ENCODE measurements at places on chromosomes 1 and 21. TPM values are rescaled to one million over a fixed set of nuclear protein-coding genes. Genes with fewer than 3 reads are reported as not detected.

GRCh38 chr1:75129983-75130789, 4.0 kb upstream of the LHX8 start:
- peaks cover 89% of the 10 kb centered on the region for H3K27me3 ChIP-seq
- DNase-seq, result no peak
- H3K27ac ChIP-seq, result no peak overlapping the region
- H3K4me3 ChIP-seq, result no peak overlapping the region

- no peaks in the 10 kb centered on the region for H3K27me3 ChIP-seq
- H3K27ac ChIP-seq, result no peak overlapping the region
- H3K36me3 ChIP-seq, result no peaks in the 10 kb centered on the region
- no peaks in the 10 kb centered on the region for H3K4me1 ChIP-seq
- no peak for DNase-seq
- H3K4me3 ChIP-seq, result no peak overlapping the region
Measured at GRCh38 chr1:97084546-97084945, 363.0 kb downstream of the PTBP2 start.

DNA sequence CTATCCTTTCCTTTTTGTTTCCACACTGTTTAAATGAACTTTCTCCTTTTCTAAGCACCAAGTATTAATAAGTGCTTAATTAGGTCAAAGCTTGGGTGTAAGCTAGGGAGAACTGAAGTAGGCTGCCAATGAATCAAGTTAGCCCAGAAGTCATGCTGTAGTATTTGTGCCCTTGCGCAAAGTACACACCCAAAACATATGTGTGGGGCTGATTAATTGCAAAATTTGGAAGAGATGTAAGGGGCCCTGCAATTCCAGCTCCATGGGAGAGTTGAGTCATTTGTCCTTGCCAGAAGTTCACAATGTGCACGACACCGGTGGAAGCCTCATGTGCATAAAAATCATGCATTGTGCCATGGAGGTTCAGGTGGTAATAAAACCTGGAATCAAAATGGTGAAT, 18.6 kb upstream of the NTNG1 start:
- no peak overlapping the region for H3K4me3 ChIP-seq
- H3K36me3 ChIP-seq, result no peaks in the 10 kb centered on the region
- no peaks in the 10 kb centered on the region for H3K4me1 ChIP-seq
- no peak overlapping the region for H3K27ac ChIP-seq
- H3K27me3 ChIP-seq, result no peaks in the 10 kb centered on the region

DNA sequence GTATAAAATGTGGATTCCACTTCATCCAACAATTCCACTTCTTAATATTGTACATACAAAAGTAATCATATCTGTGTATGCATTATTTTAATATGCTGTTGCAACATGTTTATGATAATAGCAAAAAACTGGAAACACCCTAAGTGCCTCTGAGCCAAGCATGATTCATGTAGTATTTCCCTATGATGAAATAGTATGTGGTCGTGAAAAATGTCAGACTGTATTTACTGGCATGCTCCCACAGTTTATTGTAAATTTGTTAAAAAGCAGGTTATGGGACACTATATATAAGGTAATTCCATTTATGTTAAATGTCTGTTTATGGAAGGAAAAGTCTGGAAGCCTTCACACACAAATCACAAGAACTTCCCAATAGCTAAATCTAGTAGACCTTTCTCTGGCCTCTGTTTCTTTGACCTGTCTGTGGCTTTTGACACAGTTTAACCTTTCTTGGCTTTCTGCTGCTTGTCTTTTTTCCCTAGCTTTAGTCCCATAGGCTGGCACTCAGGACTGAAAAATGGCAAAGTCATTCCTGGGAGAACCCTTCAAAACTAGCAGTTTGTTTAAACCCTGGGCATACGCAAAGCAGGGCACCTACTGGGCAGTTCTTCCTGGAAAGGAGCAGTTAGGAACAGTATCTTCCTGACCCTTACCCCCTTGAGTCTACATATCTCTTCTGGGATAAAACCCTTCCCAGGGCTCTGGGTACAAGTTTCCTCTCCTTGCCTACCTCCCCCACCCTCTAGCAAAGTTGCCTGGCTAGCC, 65.4 kb upstream of the ARTN start:
- H3K27me3 ChIP-seq, result no peaks in the 10 kb centered on the region
- no peak for DNase-seq
- H3K4me1 ChIP-seq, result peaks cover 28% of the 10 kb centered on the region
- H3K27ac ChIP-seq, result no peak overlapping the region

DNA sequence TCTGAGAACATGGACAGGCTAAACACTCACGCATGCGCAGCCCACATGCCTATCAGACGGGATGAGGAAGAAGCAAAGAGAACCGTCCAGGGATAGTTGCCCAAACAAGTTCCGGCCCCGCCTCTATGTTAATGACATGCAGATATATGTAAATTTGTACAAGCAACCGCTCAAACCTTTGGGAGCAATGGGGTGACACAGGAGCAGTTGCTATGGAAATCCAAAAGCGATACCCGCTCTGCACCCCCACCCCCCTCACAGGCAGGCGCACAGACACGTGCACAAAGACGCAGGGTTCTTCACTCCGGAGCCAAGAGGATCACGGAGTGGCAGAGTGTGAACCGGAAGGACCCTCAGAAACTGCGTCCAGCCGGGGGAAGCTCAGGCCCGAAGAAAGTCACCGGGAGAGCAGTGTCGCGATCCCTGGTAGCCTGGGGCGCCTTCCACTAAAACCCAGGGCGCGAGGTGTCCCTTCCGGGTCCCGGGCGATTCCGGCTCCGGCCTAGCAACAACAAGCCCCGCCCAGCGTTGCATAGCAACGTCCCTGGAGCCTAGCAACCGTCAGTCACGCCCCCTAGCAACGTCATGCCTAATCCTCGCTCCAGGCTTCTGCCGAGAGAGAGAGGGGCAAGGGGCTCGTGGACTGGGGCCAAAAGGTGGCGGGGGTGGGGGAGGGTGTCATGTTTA, 24.1 kb upstream of the ADGRB2 start:
- H3K27ac ChIP-seq, result peak overlapping the region; percentile 89
- H3K36me3 ChIP-seq, result no peaks in the 10 kb centered on the region
- H3K4me3 ChIP-seq, result peak overlapping the region; percentile 86
- H3K4me1 ChIP-seq, result peaks cover 13% of the 10 kb centered on the region

DNA sequence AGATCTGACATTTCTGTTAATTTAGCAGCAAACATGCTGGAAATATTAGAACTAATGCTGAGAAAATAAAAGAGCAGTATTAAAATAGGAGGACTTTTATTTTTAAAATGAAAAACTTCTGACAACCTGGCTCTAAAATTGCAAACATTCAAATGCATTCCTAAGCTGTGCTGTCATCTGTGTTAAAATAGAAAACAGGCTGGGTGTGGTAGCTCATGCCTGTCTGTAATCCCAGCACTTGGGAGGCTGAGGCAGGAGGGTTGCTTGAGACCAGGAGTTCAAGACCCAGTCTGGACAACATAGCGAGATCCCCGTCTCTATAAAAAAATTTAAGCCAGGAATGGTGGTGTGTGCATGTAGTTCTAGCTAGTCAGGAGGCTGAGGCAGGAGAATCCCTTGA, 44.6 kb downstream of the MIGA1 start:
- H3K4me1 ChIP-seq, result peaks cover 5% of the 10 kb centered on the region
- H3K27ac ChIP-seq, result no peak overlapping the region
- no peaks in the 10 kb centered on the region for H3K27me3 ChIP-seq
- H3K36me3 ChIP-seq, result peaks cover 28% of the 10 kb centered on the region

DNA sequence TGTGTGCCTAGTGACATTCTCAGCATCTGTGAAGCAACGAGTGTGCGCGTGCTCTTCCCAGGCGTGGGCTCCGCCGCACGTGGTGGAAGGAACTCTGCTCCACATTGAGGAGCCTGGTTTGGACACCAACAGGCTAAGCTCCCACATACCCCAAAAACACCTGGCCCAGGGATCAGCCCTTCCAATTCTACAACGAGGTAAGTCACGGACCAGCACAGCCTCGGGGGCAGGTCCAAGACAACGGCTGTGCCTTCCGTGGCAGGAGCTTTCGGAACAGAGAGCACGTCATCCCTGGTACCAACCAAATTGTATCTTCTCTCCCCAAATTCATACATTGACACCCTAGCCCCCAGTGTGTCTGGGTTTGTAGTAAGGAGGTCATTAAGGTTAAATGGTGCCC, 27.2 kb upstream of the PDE9A start:
- H3K4me1 ChIP-seq, result no peaks in the 10 kb centered on the region
- H3K4me3 ChIP-seq, result no peak overlapping the region
- no peak overlapping the region for H3K27ac ChIP-seq
- H3K27me3 ChIP-seq, result peaks cover 26% of the 10 kb centered on the region

- H3K4me3 ChIP-seq, result no peak overlapping the region
- H3K27me3 ChIP-seq, result no peaks in the 10 kb centered on the region
- H3K36me3 ChIP-seq, result peaks cover 19% of the 10 kb centered on the region
- no peak for DNase-seq
- peak overlapping the region; percentile 45 for H3K27ac ChIP-seq
Measured at GRCh38 chr1:54248966-54249365, 49.0 kb downstream of the MRPL37 start.

- no peak for DNase-seq
- no peaks in the 10 kb centered on the region for H3K36me3 ChIP-seq
- no peak overlapping the region for H3K27ac ChIP-seq
- no peak overlapping the region for H3K4me3 ChIP-seq
Measured at GRCh38 chr1:169081503-169082123, 24.9 kb upstream of the ATP1B1 start.

- H3K4me3 ChIP-seq, result no peak overlapping the region
- peaks cover 8% of the 10 kb centered on the region for H3K4me1 ChIP-seq
- no peak overlapping the region for H3K27ac ChIP-seq
Measured at GRCh38 chr1:11645670-11646265, 8.5 kb downstream of the FBXO2 start.

The MAEL gene
- total RNA-seq, result not detected

The CD5L gene
- total RNA-seq, result not detected

The LYPD8 gene
- not detected for total RNA-seq

The GPR37L1 gene
- not detected for total RNA-seq

The DCST2 gene
- total RNA-seq, result not detected

The TMPRSS15 gene
- total RNA-seq, result not detected

The SH3D21 gene
- total RNA-seq, result 19.4 TPM

The GBP7 gene
- not detected for total RNA-seq
